ENCODE measurements at places on chromosomes 1 and 21. TPM values are rescaled to one million over a fixed set of nuclear protein-coding genes. Genes with fewer than 3 reads are reported as not detected.

DNA sequence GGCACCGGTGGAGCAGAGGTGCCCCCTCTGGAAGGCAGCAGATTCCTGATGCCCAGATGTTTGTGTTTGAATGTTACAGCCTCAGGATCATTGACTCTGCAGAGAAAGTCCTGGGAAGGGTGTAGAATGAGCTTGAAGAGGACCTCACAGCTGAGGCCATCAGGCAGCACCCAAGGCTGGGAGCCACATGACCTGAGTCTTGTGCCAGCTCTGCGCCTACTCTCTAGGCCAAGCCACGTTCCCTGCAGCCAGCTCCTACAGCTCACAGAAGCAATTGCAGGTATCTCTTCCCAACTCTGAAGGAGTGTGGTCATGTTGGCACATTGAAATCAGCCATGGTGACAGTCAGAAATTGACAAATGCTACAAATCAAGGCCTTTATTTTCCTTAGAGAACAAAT is 36.3 kb downstream of the GRHL3 start:
- no peak for DNase-seq

GRCh38 chr1:227131193-227131592 is 187.1 kb downstream of the CDC42BPA start:
- no peak for DNase-seq

GRCh38 chr1:160768295-160768657 is 27.7 kb upstream of the LY9 start:
- DNase-seq = no peak

DNA sequence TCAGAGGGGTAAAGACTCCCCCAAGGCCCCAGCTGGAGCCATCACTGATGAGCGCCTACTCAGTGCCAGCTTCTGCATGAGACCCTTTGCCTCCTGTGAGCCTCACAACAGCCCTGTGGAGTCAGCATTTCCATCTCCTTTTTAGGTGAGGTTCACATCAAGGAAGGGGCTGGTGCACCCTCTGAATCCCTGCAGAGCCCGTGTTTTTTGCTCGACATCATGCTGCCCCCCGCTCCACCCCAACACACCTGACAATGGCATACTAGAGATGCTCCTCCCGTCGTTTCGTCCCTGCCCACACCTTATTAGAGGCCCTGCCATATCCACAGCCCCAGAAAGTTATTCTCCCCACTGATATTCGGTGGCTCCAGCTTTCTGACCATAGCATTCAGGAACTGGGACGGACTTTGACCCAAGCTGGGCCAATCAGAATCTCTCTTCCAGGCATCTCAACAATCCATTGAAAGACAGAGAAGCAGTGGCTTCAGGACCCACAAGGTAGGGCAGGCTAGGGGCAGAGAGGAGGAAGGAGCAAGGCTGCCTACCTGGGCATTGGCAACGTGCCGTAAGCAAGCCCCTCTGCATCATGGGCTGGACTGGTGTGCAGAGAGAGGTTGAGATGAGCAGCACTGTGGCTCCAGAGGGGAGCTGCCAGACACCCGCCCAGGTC is 32.7 kb downstream of the EPHA10 start:
- DNase-seq = no peak

DNA sequence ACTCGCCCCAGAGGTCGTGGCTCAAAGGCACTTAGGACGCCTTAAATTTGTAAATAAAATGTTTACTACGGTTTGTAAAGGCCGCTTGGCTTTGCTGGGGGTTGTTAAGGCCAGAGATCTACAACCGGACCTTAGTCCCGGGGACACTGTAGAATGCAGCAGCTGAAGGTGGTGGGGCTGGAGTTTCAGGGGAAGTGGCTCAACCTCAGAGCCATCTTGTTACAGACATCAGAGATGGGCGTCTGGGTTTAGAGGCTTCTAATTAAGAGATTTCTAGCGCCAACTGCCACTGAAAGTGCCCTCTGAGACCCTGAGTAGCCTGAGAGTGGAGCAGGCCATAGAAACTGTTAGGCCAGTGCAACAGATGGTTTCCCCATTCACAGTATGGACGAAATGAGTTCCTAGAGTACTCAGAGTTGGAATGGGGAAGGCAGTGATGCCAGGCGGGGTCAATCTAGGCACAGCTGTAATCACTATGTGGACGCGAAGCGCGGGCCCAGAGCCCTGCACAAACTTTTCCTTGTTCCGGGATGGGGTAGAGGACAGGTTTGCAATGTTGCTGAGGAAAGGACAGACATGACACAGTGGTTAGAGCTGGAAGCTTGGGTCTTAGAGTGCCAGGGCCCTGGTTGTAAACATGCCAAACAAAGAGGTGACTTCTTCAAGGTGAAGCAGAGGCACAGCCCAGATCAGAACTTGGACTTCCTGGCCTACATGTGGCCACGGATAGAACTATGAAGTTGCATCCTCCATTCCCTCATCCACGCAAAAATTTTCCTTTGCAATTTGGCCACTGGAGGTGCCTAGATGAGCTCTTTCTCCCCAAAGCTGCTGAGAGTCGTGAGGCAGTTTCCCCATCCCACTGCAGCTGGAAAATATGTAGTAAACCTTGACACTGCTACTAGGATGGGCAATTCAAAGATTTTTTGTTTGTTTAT is 6.0 kb downstream of the HLX start:
- DNase-seq = no peak

- DNase-seq = no peak
These were observed 31.0 kb downstream of the SLC45A1 start for GRCh38 chr1:8348777-8349472.

DNA sequence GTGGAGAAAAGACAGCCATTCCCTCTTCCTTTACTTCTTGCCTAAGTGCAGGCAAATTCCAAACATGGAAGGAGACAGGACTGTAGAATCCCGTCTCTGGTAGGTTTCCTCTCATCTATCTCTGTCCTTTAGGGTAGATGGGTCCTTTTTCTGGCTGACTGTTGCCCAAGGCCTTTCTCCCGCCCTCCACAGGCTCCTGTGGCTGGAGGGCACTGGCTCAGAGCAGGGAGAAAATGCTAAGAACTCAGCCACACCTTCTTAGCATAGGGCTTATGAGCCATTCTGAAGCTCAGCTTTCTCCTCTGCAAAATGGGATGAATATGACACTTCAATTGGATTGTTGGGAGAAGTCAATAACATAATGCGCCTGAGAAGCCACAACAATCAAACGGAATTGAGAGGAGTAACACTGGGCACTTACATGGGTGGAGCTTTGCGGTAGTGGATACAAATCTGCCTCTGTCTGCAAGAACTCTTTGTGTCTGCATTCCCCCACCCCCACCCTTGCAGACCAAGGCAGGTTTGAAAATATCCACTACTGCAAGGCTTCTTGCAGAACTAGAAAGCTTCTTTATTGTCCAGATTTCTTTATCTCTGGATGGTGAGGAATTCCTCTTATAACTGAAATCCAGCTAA is 94.7 kb downstream of the CSMD2 start:
- no peak for DNase-seq

GRCh38 chr1:154996966-154997701 is 3.7 kb downstream of the LENEP start:
- no peak for DNase-seq

DNA sequence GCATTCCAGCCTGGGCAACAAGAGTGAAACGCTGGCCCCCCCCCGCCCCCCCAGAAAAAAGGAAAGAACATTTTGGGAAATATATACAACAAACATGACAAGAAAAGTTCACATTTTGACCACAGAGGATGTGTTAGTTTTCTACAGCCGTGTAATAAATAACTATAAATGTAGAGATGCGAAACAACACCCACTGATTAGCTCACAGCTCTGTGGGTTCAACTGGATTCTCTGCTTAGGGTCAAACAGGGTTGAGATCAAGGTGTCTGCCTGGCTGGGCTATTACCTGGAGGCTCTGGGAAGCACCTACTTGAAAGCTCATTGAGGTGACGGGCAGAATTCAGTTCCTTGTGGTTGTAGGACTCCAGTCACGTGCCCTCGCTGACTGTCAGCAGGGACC is 11.1 kb upstream of the VPS26C start:
- DNase-seq = no peak

- peak; percentile 89 for DNase-seq
These were observed 95.3 kb downstream of the PIK3R3 start for GRCh38 chr1:46036894-46037839.

- no peak for DNase-seq
These were observed 49.2 kb downstream of the COQ8A start for GRCh38 chr1:226989085-226989920.

DNA sequence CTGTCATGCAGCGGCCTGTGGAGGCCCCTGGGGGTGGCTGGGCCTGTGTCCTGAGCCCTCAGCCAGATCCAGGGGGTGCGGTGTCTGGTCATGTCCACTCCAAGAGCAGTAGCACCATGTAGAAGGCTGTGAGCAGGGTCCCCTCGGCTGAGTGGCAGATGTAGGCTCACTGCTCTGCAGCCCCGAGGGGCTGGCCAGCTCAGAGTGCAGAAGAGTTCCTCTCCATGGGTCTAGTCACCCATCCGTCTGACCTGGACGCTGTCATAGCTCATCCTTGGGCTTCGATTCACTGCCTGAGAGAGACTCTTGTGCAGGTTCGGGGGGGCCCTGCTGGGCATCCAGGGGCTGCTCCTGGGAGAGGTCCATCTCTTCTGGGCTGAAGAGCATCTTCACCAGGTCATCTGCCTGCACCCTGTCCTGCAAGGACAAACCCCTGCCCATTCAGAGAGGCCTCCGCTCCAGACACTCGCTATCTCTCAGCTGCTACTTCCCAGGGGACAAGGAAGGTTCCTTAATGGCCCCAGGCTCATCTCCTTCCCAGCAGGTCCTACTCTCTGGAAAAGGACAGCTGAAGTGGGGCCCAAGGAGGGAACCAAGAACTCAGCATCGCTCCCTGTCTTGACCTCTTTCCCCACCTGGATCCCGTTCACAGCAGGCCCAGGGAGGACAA is 6.5 kb upstream of the CLDN19 start:
- no peak for DNase-seq

- no peak for DNase-seq
These were observed 10.3 kb upstream of the ACTL8 start for GRCh38 chr1:17744666-17745478.

GRCh38 chr1:64553285-64553684 is 83.4 kb downstream of the CACHD1 start:
- DNase-seq = no peak

GRCh38 chr1:162706003-162706402 is 73.7 kb downstream of the DDR2 start:
- DNase-seq = no peak

- DNase-seq = no peak
These were observed 4.0 kb upstream of the ST6GALNAC3 start for GRCh38 chr1:76070538-76070937.

The LCE3E gene
- total RNA-seq = not detected

The PEX19 gene
- 102 TPM for total RNA-seq

The TRNP1 gene
- 46.6 TPM for total RNA-seq

The TSPAN2 gene
- total RNA-seq = 22.0 TPM

The AP4B1 gene
- 31.6 TPM for total RNA-seq

The COL11A1 gene
- total RNA-seq = not detected

The NR1I3 gene
- total RNA-seq = not detected

The S100A9 gene
- total RNA-seq = 151 TPM

The TMEM59 gene
- total RNA-seq = 366 TPM

The IVL gene
- 43.4 TPM for total RNA-seq

Data from ureter (tissue), 1 donor.